Ecto neural progenitor cell (in vitro differentiated cells): ENCODE measurements at places on chromosomes 7 and 10.
A peak's percentile ranks its signal among the peaks of the same experiment; 100 is the strongest.

- DNase-seq = no peak
Observed at GRCh38 chr7:130918129-130919052, 184.4 kb upstream of the KLF14 start.

DNA sequence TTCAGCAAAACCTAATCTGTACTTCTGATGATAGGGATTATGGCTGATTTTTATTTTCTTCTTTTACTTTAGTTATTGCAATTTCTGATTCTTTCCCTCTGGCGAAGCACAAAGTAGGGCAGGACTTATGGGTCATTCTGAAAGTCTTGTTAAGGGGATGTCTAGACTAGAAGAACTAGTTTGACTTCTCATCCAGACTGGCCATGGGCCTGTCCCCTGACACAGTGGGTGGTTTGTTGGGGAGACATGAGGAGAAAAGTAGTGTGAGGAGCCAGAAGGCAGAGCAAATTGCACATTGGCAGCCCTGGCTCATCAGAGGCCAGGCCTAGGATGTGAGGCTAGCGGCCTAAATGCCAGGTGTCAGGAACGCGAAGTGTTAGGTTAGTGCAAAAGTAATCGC lies 152.8 kb downstream of the RTKN2 start:
- DNase-seq = no peak

DNA sequence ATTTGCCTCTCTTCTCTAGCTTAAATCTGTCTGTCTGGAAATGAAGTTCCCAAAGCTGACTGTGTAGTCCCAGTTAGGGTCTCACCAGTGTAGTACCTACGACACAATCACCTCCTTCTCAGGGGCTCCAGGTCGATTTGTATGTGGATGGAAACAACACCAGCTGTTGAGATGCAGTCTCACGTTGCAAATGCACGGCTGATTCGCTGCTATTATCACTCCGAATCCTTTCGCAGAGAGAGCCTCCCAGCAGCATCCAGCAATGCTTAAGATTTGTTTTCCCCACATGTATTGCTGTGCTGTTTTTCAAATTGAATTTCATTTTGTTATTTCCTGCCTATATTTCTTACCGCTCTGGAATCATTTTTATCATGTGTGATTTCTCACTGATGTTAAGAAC lies 16.3 kb downstream of the VSTM4 start:
- peak; percentile 26 for DNase-seq

- DNase-seq = no peak
Observed at GRCh38 chr10:22344781-22345300, 455 bp upstream of the SPAG6 start.
